ENCODE measurements at places on chromosomes 1 and 21. TPM values are rescaled to one million over a fixed set of nuclear protein-coding genes. Genes with fewer than 3 reads are reported as not detected.

The MSH4 gene
- total RNA-seq: 0.64 TPM

GRCh38 chr1:7905262-7905661, 35.4 kb downstream of the TNFRSF9 start:
- DNase-seq: no peak

DNA sequence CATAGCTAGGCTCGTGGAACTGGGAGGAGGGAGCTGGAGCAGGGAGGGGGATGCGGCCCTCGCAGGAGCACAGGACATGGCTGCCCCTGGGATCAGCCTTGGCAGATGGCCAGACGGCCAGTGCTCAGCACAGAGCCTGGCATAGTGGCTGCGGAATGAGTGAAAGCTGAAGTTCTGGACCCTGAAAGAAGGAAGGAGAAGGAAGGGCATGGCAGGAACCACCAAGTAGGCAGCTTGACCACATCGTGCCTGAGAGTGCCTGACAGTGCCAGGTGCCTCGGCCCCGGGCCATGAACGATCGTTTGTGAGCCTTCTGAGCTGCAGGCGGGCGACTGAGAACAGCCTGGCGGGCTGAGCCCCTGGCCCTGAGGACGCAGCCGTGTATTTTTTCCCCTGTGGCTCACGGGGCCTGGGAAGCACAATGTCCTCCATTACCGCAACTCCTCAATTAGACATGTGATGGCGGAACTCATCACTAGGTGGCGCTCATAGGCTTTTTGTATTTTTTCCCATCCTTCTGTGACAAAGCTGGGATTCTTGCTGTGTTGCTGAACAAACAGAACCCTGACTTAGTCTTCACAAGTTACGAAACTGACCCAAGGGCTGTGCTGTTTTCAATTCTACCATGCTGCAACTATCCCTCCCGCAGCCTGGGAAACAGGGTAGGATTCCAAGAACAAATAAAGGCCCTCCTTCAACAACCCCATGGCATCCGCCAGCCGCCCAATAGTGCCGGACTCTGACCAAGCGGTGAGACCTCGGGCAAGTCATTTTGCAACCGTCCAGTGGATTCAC, 29.9 kb upstream of the TMEM61 start:
- DNase-seq: peak; percentile 78

DNA sequence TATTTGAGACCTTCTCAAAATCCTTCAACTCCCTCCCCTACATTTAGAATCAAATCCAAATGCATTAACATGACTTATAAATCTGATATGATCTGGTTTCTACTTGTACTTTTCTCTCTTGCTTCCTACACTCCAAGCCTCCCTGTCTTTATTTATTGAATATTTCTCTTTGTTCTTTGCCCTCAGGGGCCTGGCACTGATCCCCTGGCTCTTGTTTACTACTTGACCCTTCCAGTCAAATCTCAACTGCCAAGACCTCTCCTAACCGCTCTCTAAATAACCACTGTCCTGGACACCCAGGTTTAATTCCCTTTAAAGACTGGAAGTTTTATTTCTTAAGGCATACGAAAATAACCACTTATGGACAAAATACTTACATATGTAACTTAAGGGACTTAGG, 248.9 kb downstream of the CHRM3 start:
- no peak for DNase-seq
